ENCODE measurements at places on chromosomes 3 and 15. TPM values are rescaled to one million over a fixed set of nuclear protein-coding genes. Genes with fewer than 3 reads are reported as not detected.

Gene ATP1B3
- total RNA-seq = 34.5 TPM

Gene SEMA3G
- 9.2 TPM for total RNA-seq

Gene CISH
- 16.6 TPM for total RNA-seq

DNA sequence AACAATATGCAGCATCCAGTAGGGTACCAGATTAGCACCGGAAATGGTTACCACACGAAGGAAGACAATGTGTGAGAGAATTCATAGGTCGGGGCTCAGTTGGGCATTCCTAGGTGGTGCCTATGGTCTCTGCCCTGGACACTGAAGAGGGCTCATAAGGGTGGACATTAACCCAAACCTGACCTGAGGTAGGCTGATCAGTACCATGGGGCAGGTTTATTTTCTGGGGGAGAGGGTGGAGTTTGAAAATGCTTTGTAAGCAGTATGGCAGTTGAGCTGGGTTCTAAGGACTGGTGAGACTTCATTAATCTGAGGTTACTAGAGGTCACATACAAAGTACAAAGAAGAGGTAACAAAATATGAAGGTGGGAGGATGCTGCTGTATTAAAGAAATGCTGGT, 68.4 kb downstream of the RPL22L1 start:
- no peak for DNase-seq

Gene RUBCN
- total RNA-seq = 23.3 TPM

- peak; percentile 17 for DNase-seq
Measured at GRCh38 chr3:45225465-45226205, 452 bp downstream of the TMEM158 start.

Gene PSMD6
- 78.3 TPM for total RNA-seq

Gene SERINC4
- 0.44 TPM for total RNA-seq

- no peak for DNase-seq
Measured at GRCh38 chr3:32082721-32083120, 23.7 kb upstream of the GPD1L start.

Gene LDHAL6B
- not detected for total RNA-seq

GRCh38 chr15:99073008-99073717, 31.7 kb upstream of the SYNM start:
- DNase-seq = no peak

GRCh38 chr3:14861031-14861430, 42.3 kb downstream of the FGD5 start:
- no peak for DNase-seq

DNA sequence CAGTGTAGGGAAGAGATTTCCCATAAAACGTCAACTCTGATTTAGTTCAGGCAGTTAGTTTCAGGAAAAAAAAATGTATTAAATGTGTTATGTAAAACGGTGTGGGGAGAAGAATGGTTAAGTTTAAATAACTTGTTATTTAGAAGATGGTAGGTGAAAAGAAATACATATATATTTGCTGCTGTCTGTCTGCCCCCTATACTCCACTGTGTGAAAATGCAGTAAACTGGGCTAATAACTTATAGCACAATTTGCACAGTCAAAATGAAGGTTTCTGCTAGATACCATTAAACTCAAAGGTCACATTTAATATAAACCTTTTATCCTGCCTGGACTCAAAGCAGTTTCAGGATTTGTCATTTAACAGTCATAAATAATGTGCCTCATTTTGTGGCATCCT, 515.0 kb downstream of the FGF12 start:
- DNase-seq = no peak

DNA sequence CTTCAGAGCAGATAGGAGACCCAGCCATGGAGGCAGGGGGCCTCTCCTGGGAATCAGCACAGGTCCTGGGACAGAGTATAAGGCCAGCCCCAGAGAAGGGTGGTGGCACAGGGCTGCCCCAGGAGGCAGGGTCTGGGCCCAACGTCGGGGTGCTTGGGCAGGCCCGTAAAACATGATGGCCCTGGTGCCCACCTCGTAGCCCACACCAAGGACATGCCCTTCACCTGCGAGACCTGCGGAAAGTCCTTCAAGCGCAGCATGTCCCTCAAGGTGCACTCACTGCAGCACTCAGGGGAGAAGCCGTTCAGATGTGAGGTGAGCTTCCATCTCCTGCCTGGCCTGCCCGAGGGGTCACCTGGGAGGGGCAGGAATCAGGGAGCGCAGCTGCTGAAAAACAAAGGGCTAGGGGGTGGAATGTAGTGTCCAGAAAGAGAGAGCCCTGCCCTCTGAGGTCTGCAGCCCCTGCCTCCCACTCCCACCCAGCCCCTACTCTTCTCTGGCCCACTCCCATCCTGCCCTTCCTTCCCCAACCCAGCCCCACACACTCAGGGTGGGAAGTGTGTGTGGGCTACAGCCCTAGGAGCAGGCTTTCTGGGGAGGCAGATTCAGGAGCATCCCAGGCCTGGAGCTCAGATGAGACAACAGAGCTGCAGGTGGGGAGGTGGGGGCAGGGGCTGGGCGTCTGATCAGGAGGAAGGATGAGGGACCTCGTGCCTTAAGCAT, 9.5 kb downstream of the ZBTB47 start:
- no peak for DNase-seq

DNA sequence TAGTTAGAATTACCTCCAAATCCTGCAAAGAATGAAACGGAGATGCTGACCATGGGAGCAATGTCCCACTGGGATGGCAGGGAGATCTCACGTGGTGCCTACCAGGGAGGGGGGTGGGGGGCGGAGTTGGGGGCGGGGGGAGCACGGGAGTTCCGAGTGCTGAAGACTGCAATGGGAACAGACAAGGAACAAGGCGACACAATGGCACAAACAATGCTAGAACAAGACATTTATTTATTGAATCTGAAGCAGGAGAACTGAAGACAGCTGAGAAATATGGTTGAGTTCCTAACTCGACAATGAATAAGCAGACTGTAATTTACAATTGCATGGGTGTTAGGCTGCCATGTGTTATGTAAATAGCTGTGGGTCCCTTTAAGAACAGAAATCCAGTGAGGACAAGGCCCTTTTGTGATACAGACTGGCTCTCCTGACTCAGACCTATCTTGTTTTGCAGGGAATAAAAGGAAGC, 91.2 kb downstream of the AQP9 start:
- DNase-seq = no peak

- no peak for DNase-seq
Measured at GRCh38 chr3:57292159-57292896, at the start of gene ASB14. Gene ASB14 (minus strand): TSS chr3:57292685. CDS start chr3:57292033, 652 bp downstream.

GRCh38 chr15:97350813-97351212, 609.7 kb upstream of the ARRDC4 start:
- DNase-seq = no peak

Gene B2M
- total RNA-seq = 1,128 TPM

GRCh38 chr3:7754653-7755441, 746.8 kb upstream of the LMCD1 start:
- no peak for DNase-seq

DNA sequence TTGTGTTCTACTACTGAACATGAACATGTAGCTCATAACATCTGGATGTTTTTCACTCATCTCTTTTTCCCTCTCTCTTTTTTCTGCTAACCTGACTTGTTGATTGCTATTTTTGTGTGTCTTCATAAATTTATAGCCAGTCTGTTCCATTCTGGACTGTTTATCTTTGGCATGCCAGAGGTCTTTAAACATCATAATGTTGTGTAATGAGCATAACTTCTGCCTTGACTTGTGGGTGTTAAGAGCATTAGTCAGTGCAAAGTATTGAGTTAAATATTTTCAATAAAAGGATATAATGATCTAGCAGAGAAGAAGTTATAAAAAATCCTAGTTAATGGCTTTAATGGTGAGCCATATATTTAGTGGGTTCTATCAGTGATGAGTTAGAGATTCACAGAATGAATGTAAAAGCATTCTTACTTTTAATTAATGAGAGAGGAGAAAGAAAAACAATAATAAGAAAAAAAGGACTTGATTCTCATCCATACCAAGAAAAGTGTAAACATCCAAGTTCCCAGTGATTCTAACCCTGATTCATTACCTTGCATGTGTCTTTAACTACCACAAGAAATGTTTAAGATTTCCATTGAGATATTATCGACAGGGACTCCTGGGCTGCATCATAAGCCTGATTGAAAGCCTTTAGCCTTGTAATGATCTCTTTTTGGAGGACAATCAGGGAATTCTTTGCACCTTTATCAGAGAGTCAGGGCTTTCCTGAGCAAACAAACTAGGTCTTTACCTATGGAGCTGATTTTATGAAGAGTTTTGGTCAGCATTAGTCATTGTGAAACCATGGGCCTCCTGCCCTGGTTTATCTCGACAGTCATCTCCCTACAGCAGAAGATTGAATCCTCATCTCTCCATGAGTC, 22.9 kb downstream of the MITF start:
- no peak for DNase-seq

Measured in left ventricle myocardium inferior (tissue), 1 donor.